ENCODE measurements at places on chromosomes 12 and 14.

DNA sequence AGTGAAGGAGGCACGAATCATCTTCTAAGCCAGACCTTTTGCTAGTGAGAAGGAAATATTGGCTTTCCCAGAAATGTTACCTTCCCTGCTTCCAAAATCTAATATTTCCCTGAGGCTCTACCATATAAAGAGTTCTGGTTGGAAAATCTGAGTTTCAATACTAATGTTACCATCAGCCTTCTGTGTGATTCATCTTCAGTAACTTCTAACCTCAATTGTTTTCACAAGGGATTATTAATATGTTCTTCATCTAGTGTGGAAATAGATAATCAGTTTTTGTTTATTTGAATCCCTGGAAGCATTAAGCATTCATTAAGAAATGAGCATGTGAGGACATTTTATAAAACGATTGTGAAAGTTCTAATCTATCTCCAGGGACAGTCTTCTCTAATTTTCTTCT, 720.9 kb downstream of the AACS start:
- DNase-seq: no peak

- DNase-seq: no peak
Observed at GRCh38 chr12:101878243-101878821, 952 bp downstream of the DRAM1 start.

DNA sequence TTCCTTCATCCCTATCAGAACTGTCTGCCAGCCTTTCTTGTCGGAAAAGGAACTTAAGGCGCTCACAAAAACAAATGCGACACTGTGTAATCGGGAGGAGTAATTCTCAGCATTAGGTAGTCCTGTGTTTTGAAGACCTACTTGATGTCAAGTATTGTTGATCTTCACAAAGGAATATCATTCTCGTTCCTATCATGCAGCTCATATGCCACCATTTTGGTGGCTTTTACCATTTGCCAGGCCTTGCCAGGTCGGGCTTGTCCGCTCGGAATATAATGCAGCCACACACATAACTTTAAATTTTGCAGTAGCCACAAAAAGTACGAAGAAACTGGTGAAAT, 903 bp upstream of the PPP4R3A start:
- DNase-seq: no peak

DNA sequence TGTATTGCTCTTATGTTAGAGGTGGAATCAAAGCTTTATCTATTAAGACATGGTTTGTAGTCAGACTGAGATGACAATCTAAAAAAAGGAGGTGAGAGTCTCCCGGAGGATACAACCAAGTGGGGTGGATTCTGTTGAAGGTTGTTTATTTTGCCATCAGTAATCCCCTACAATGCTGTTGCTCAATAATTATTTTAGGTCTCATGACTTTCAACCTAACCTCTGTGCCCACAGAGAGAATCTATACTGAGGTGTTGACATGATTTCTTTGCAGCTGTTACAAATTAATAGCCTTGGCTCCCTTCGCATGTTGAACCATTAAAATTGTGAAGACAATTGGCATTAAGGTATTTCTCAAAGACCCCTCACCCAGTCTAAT, 28.7 kb upstream of the FOS start:
- no peak for DNase-seq

GRCh38 chr12:112341046-112341825, 41.0 kb downstream of the HECTD4 start:
- no peak for DNase-seq

DNA sequence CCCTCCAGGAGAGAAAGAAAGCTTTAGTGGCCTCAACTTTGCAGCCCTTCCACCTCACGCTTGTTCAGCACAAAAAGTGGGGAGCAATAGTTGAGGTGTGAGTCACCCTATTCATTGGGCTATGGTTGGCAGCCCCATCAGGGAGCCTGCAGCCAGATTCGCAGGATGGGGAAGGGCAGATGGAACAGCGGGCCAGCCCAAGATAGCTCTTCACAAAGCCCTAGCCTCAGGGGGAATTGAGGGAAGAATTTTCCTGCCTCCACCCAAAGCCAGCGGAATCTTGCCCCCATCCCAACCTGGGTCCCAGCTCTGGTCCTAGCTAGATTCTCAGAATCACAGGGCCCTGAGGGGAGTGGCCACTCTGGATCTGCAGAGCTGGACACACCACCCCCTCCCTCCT, 3.6 kb upstream of the KRT5 start:
- no peak for DNase-seq

GRCh38 chr12:117036547-117036946, 62.7 kb downstream of the TESC start:
- DNase-seq: no peak

Data from CD4-positive, CD25-positive, alpha-beta regulatory T cell (primary cell).